ENCODE measurements at places on chromosomes 12 and 14.
A peak's percentile ranks its signal among the peaks of the same experiment; 100 is the strongest.

- no peak for DNase-seq
These were observed 48.7 kb downstream of the SPTB start for GRCh38 chr14:64830961-64831360.

- no peak for DNase-seq
These were observed 152.6 kb downstream of the AKAP6 start for GRCh38 chr14:32481707-32482106.

- DNase-seq = no peak
These were observed 335.7 kb downstream of the BMP4 start for GRCh38 chr14:53620890-53621289.

DNA sequence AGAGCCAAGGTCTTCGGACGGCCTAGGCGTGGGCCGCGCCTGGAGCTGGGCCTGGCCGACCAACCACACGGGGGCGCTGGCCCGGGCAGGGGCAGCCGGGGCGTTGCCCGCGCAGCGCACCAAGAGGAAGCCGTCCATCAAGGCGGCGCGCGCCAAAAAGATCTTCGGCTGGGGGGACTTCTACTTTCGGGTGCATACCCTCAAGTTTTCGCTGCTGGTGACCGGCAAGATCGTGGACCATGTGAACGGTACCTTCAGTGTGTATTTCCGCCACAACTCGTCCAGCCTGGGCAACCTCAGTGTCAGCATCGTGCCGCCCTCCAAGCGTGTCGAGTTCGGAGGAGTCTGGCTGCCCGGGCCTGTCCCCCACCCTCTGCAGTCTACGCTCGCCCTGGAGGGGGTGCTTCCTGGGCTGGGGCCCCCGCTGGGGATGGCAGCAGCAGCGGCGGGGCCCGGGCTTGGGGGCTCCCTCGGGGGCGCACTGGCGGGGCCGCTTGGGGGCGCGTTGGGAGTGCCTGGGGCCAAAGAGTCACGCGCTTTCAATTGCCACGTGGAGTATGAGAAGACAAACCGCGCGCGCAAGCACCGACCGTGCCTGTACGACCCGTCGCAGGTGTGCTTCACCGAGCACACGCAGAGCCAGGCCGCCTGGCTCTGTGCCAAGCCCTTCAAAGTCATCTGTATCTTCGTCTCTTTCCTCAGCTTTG, 4.4 kb upstream of the SHMT2 start:
- peak; percentile 20 for DNase-seq

DNA sequence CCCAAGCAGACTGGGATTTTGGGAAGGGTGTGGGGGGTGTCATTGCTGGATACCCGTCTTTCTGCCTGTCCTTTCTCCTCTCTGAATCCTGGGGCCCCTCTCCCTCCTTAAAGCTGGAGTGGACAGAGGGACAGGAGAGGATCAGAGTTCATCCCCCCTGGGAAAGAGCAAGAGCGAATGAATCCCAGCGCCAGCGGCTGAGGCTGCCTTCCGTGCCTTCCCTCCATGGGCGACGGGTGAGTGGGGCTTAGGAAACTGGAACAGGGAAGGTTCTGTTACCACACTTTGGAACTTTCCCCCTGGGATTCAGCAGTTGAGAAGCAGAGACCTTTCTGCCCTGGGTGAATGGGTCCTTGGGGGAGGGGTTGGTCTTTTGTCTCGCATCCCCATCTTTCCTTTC, 16.2 kb upstream of the RIN3 start:
- no peak for DNase-seq

GRCh38 chr14:97380539-97380941, 583.4 kb downstream of the VRK1 start:
- DNase-seq = no peak

DNA sequence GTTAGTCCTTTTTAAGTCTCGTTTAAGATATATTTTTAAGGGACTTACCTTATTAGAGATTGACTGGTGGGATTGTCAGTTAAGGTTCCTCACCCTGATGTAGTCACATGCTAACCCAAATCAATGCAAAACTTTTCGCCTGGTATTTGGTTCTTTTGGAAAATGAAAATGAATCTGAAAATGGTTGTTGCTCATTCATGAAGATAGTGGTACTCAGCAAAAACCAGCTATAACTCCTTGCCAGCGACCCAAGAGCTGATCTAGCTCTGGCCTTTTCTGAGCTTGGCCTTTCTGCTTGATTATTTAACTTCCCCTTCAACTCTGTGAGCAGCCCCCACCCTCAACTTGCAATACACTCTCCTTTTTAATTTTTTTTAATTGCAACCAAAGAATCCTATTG, 85.0 kb upstream of the GTF2A1 start:
- no peak for DNase-seq

DNA sequence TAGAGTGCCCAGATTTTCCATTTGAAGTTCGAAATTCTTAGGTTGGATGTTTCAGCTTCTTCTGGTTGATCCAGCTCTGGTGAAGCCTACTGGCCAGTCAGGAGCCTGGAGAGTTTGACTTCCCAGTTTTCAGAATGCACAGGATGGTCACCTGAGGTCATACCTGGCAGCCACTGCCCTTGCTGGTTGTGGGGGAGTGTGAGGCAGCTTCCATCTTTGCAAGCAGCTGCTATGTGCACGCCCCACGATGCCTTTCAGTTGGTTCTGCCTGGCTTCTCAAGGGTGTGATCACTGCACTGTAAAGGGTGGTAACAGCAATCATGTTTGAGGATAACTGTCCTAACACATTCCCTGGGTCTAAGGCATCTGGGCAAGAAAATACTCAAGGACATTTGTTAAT, 15.4 kb downstream of the CCDC92 start:
- DNase-seq = no peak

DNA sequence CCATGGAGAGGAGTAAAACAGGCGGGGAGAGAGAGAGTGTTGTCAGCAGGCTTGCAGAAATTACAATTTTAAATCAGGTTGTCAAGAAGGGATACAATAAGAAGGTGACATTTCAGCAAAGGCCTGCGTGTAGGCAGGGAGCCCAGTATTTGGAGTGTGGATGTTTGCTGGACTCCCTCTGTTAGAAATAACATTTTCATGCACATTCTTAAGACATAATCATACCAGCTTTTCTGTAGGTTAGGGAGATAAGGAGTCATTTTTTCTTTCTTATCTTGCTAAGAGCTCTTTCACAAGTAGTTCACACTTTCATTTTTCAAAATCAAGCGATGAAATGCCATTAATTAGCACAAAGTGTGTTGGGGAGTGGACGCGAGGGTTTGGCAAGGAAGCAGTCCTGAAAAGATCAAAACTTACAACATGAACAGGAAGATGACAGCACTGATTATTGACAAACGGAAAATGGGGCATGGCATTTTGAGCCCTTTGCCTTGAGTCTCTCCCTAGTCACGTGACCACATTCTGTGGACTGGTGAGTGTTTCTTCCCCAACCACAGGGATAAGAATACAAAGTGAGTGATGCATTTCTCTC, 160.2 kb downstream of the DAD1 start:
- DNase-seq = no peak

DNA sequence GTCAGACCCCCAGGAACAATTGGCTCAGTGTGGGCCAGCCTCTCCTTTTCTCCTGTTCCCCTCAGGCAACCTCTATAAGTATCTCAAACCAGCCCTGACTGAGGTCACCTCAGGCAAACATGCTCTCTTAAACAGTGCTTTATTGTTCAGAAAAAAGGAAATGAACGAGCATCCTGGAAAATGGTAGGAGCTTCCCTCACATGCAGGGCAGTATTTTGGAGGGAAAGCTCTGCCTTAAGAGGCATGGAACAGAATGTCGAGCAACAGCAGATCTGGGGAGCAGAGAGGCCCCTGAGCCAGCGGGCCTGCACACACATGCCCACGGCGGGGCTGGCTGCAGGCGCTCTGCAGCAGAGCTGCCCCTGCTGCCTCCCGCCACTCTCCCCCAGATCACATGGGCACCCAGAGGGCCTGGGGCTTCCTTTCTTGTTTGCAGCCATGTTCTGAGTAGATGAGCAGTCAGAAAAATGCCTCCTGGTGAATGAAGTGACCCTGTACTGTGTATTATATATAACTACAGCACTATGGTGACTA, 42.0 kb downstream of the MOK start:
- DNase-seq = peak; percentile 33

- no peak for DNase-seq
These were observed 5.7 kb downstream of the ETFRF1 start for GRCh38 chr12:25200703-25201102.

GRCh38 chr12:45762185-45763110, 32.9 kb downstream of the ARID2 start:
- no peak for DNase-seq

DNA sequence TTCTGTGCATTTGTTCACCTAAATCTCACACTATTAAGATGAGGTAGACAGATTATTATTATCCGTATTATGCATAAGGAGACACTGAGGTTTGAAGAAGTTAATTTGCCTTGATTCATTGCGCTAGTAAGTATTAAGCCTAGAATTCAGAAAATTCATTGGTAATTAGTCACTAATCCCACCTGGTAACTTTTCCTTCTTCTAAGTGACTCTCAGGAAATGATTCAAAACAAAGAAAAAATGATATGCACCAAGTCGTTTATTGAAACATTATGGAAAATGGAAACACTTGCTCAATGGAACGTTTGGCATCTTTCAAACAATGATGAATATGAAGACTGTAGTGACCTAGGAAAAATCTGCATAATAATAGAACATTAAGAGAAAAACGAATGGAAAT, 15.2 kb downstream of the RFX4 start:
- no peak for DNase-seq

DNA sequence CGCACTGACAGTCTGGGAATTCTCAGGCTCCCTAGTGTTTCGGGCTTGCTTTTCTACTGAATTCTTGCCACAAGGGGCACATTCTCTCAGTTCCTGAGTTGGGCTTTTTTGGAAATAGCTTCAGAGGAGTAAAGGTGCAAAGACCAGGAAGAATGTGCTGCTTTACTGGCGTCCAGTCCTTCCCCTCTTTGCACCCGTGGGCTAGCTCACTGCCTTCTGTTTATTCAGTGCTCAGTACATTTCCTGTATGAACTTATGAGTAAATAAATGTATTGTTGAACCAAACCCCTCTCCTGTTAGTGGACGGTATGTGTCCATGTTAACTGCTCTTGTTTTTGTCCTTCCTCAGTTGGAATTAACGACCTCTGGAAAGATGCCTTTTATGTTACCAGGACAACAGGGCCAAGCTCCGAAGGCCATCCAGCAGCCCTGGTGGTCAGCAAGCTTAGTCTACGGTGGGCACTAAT, 24.0 kb downstream of the GSG1 start:
- DNase-seq = no peak

DNA sequence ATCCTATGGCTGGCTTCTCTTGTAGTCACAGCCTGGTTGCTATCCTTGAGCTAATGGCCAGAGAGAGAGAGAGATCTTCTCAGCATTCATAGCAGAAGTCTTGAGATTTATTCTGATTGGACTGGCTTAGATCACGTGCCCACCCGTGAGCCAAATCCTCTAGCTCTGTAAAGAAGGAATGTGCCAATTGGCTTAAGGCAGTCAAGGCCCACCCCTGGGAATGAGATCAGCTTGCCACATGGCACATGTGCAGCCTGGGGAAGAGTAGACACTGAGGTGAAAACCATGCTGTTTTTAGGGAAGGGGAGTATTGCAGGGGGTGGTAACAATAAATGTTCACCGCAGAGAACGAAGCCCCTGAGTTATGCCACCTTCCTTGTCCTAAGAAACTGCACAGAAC, 36.3 kb downstream of the PLEKHG7 start:
- DNase-seq = no peak

- DNase-seq = no peak
These were observed 390.1 kb downstream of the DPF3 start for GRCh38 chr14:72503696-72504368.

DNA sequence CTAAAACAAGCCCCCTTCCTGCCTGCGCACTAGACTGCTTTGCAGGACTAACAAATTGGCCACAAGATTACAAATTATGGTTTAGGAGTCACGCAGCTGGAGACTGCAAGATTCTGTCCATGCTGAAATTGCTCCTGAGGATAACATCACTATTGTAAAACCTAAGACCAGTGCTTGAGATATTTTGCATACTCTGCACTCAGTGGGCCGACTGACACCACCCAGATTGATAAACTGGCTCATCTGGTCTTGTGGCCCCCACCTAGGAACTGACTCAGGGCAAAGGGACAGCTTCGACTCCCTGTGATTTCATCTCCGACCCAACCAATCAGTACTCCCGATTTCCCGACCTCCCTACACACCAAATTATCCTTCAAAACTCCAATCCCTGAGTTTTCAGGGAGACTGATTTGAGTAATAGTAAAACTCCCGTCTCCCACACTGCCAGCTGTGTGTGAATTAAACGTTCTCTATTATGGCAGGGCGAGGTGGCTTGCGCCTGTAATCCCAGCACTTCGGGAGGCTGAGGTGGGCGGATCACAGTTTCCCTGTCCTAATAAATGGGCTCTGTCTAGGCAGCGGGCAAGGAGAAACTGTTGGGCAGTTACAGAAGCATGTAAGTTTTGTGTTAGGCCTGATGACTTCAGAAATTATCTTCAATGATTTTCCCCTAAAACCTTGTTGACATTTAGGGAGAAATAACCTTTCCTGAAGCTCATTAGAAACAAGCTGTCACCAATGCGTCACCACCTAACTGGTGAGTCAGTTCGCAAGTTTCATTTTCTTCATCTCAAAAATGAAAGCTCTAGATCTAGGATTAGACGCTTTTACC, 5.3 kb upstream of the UBC start:
- no peak for DNase-seq

GRCh38 chr14:36028218-36028617, 148.3 kb downstream of the PTCSC3 start:
- no peak for DNase-seq

DNA sequence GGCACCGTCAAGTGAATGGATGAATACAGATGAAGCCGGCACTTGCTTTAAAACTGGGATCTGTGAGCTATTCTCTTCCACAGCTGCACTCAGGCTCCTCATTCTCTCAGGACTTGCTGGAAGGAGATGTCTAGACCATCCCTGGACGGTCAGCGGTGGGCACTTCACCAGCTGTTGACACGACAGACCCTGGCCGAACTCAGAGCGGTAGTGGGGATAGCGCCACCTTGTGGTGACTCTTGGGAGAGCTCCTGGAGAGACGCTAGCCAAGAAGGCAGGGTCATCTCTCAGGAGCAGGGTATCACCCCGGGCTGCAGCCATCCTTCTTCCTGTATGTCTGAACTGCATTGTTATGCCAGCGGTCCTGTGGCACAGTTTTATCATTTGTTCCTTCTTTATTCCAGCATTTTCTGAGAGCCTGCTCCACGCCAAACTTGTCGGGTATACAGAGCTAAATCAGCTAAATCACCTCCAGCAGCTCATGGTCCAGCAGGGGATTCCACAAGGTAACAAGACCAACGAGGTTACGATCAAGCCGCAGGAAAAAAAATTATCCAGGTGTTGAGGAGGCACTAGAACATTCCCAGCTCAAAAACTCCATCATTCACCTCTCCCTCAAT, 10.0 kb downstream of the WNT1 start:
- DNase-seq = no peak

- DNase-seq = no peak
These were observed 7.6 kb upstream of the ORAI1 start for GRCh38 chr12:121618659-121619233.

All from DMS79 (cell line).